ENCODE measurements at places on chromosomes 3 and 15.
A peak's percentile ranks its signal among the peaks of the same experiment; 100 is the strongest.

DNA sequence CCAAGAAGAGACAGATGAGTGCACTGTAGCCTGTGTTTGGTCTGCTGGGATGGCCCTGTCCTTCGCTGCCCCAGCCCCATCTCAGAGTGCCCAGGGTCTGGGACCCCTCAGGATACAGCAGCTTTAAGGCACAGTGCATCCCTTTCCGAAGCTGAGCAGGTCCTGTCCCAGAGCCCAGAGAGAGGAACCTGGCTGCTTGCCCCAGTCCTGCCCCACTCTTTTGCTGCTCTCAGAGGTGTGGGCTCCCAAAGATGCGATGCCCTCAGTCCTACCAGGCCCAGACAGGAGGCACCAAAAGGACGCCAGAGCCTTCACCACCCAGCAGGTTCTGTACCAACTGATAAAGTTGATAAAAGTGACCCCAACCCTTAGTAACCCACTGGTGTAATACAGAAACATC is 8.2 kb downstream of the PLCD1 start:
- no peak for DNase-seq

DNA sequence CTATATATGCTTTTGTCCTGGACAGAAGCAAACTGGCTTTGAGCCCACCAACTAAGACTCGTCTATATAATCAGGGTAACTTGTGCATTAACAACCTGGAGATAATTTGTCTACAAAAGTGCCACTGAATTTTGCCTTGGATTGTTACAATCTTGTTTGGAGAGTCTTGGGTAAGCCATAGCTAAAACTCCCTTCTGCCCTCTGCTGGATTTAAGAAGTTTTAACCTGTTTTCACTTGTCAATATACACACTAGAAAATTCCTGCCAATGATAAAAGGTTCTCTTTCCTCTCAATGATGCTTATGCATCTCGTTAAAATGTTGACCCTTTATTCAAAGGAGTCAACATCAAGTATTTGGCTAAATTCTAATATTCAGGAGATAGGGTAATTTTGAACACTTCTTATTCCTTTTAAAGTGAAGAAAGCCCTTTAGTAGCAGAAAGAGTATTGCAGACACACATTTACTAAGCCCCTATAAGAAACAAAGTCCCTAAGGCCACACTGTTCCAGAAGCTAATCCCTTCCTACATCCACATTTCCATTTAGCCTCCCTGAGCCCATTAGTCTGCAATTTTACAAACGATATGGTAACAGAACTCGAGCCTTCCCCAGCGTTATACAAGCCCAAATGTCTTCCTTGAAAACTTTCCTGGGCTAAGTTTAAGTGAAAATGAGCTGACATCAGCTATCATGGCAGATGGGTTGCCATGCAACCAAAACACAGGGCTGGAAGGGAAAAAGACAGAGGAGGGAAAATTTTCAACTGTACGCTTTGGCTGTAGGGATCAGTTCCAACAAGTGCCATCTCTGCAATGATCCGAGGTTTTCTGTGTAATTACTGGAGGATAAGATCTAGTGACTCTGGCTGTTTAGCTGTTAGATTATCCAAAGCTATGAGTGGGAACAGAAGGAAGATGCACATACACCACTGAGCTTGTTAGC is 75.9 kb upstream of the FGF12 start:
- DNase-seq, result peak; percentile 80

GRCh38 chr3:38031022-38031994 is 1.9 kb upstream of the PLCD1 start:
- no peak for DNase-seq

GRCh38 chr3:141552440-141552991 is 65.7 kb downstream of the RASA2 start:
- no peak for DNase-seq
